D341Med (cell line): ENCODE measurements at places on chromosomes 13 and 19.

DNA sequence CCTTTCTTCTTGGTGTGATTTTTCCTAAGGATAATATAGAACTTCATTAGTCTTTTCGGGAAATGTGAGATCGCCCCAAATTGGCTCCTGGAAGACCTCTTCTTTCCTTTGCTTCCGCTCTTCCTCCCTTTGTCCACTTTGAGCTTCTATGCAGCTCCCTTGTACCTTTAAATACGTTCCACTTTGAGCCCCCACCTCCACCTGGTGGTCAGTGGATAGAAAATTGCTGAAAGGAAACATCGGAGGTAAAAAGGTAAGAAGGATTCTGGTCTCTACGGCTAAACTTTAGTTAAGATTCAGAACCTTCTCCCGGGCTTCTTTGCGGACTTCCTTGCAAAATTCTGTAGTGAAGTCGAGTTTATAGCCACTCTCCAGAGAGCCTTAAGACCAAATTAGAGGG, 55.0 kb upstream of the TM9SF2 start:
- no peak for DNase-seq

DNA sequence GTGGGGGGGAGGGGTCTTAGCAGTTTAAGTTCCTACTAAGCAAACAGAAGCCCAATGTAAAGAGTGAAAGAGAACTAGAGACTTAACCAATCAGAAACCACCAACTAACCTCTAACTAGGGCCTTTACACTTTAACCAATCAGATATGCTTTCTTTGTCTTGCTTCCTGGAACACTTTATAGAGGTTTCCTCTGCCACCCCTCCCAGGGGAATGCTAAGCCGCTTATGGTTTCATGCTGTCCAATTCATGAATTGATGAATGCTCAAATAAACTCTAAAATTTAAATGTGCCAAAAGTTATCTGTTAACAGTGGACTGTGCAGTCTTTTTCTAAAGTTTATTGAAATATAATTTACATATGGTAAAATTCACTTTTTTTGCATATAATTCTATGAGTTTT, 33.9 kb upstream of the LATS2 start:
- no peak for DNase-seq

DNA sequence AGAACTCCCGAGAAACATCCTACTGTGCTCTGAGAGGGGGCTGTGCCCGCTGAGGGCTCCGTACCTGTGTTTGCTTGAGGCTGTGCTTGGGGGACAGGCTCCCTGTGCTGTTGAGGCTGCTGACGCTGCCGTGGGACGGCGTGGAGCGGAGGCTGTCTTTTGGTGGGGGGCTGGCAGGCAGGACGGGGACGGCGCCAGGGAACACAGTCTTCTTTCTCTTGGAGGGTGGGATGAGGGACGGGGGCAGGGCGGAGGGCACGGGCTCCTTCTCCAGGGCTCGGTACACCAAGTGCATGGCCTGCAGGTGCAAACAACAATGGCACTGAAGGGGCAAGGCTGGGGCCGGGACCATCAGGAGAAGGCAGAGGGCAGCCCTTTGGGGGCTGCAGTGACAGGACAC, 46.8 kb downstream of the EPS15L1 start:
- no peak for DNase-seq

DNA sequence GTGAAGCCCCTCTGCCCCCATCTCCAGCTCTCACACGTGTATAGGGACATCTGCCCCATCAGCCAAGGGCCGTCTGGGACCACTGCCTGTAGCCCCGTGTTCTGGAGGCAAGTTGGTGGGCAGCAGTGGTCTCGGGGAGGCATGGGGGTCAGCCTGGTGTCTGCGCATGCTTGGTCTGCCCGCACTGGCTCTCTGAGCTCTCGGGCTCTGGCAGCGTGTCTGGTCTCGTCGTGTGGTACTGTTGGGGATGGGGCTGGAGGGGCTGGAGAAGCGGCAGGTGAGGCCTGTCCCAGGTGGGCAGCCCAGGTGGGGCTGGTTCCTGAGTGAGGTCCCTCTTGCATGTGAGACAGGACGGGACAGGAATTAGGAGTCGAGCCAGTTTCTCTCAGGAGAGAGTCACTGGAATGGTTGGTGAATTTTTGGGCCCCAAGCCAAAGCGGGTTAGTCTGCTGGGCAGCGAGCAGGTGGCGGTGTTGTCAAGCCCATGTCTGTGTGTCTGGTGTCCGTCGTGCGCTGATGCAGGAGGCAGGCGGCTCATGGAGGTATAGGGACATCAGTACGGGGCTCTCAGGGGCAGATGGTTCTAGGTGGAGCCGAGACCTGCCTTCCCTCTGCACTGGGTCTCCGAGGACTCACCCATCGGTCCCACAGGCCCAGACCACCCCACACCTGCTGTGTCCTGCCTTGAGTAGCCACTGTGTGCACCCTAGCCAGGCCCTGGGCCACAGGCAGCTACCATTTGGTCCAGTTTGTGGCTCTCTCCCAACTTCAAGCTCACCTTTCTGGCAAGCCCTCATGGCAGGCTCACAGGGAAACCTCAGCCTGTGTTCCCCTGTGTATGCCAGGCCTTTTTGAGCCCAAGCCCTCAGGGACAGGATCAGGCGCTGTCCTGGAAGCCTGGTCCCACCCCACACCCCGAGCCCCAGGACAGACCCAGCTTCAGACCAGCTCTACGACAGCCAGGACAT, 18.2 kb downstream of the COMP start:
- DNase-seq = no peak

DNA sequence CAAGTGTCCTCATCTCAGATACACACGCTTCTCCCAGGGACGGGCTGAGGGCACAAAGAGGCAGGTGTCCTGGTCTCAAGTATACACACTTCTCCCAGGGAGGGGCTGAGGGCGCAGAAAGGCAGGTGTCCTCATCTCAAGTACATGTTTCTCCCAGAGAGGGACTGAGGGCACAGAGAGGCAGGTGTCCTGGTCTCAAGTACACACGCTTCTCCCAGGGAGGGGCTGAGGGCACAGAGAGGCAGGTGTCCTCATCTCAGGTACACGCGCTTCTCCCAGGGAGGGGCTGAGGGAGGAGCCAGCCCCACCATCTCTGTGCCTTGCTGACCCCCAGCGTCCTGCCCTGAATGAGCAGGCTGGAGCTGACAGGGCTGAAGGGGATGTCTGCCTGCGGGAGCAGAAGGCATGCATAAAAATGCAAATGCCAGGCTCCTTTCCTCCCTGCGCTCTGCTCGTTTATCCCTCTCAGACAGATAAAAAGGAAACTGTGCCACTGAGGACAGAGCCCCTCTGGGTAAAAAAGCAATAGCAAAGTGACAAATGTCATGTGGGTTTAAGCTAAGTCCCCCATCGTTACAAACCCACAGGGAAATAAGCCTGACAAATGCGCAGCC, 96.1 kb upstream of the UQCRFS1 start:
- DNase-seq = no peak

- DNase-seq = no peak
These were observed 72.1 kb downstream of the SLC7A1 start for GRCh38 chr13:29523199-29523961.

DNA sequence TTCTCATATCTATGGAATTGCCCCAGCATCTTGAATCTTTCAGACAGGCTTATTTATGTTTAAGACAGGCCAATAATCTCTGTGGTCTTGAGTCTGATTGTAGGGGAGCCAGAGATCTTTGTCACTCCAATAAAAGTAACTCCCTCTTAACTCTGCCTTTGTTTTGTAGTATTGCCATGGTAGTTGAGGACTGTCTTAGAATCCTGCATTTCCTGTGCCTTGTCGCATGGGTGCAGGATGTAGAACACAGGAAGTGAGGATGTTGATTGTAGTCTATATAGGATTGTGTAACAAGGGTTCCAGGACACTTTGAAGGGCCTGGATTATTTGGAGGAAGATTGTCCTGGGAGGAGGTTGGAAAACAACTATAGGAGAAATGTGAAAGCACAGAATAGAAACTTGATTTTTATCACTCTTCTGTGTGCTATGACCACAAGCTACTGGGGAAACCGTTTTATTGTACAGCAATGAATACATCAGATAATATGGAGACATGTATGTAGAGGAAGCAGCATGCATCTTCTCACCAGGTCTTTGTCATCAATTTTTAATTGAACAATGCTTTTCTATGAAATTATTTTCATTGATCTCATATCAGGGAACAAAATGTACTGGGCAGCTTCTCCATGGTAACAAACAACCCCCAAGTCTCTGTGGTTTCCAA, 411.7 kb downstream of the FGF9 start:
- no peak for DNase-seq

- no peak for DNase-seq
These were observed 1.9 kb downstream of the ICAM5 start for GRCh38 chr19:10291554-10292205.

DNA sequence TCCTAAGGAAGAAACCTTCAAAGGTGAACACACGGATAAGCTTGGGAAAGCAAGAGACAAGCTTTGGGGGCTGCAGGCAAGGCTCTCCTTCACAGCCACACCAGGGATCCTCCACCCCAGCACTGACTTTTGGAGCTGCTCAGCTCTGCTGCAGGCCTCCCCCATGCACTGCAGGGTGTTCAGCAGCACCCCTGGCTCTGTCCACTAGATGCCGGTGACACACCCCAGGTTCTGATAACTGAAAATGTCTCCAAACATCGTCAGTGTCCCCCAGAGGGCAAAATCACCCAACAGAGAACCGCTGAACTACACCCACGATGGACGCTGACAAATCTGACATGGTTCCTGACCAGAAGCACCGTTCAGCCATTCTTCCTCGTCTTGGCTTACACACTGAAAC, 90.5 kb downstream of the STK24 start:
- no peak for DNase-seq

GRCh38 chr13:109400624-109401257, 385.6 kb downstream of the IRS2 start:
- DNase-seq = no peak

- DNase-seq = no peak
These were observed 20.3 kb downstream of the WDR88 start for GRCh38 chr19:33152176-33152575.

GRCh38 chr19:53132141-53132991, at the start of gene ZNF415:
Gene ZNF415, minus strand, starts transcription at chr19:53132910. Its CDS starts 10,234 bp downstream, at chr19:53122676.
- DNase-seq = peak; percentile 93

GRCh38 chr19:14505488-14506239, 9.7 kb upstream of the GIPC1 start:
- peak; percentile 81 for DNase-seq

DNA sequence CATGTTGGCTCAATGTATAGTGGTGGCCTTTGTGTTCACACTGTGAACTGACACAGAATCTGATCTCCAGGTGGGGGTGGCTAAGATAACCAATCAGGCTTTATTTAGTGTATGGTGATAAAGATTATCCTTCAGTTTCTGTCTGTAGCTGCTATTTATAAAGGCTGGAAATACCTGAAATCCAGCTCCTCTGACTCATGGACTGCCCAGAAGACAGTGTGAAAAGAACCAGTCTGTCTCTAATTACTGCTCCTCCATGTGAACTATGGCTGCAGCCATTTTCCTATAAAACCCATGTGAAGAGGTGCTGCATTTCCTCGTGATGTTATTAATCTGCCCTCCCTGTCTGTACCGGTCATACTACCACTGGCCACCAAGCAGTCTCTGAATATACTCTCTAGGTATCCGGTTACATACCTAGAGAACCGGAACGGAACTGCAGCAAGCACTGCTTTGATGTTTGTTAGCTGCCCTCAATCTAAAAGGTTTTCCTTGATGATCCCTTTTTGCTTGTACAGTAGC, 238.0 kb downstream of the LHFPL6 start:
- DNase-seq = no peak

DNA sequence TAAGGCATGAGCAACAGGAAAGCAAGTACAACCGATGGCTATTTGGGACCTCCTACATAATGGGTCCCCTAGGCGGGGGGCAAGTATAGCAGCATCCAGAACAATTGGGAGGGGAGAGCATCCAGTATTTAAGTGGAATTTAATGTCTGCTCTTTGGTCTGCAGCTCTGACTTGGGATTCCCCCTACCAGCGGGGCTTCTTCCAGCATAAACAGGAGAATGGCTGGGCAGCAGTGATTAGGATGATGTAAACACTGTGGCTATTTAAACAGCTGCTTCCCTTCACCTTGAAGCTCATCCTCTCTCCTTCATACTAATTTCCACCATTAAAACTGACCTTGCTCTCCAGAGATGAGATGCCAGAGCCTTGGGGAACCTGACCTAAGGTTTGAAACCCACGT, 73.9 kb upstream of the OXGR1 start:
- DNase-seq = no peak

DNA sequence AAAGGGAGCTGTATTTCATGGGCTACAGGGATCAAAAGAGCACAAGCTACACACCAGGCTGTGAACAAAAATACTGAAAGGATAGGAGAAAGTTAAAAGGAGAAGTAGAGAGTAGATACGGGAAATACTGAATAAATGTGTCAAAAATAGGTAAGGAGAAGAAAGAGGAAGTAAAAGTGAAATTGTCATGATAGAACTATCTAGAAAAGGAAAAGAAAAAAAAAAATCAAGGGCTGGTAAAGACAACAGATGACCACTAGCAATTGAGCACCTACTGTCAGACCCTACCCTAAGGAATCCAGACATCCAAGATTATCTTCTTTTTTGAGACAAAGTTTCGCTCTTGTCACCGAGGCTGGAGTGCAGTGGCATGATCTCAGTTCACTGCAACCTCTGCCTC, 4.8 kb downstream of the RUBCNL start:
- no peak for DNase-seq

- DNase-seq = no peak
These were observed 155.1 kb downstream of the SUCLA2 start for GRCh38 chr13:47845981-47846380.

GRCh38 chr13:49643035-49643646, 14.8 kb downstream of the ARL11 start:
- DNase-seq = peak; percentile 56

- DNase-seq = peak; percentile 86
These were observed 31.1 kb downstream of the DNM2 start for GRCh38 chr19:10748927-10749434.
